ENCODE measurements at places on chromosomes 1 and 21.
A peak's percentile ranks its signal among the peaks of the same experiment; 100 is the strongest.

GRCh38 chr1:226529891-226530290, 18.7 kb upstream of the STUM start:
- DNase-seq: no peak

DNA sequence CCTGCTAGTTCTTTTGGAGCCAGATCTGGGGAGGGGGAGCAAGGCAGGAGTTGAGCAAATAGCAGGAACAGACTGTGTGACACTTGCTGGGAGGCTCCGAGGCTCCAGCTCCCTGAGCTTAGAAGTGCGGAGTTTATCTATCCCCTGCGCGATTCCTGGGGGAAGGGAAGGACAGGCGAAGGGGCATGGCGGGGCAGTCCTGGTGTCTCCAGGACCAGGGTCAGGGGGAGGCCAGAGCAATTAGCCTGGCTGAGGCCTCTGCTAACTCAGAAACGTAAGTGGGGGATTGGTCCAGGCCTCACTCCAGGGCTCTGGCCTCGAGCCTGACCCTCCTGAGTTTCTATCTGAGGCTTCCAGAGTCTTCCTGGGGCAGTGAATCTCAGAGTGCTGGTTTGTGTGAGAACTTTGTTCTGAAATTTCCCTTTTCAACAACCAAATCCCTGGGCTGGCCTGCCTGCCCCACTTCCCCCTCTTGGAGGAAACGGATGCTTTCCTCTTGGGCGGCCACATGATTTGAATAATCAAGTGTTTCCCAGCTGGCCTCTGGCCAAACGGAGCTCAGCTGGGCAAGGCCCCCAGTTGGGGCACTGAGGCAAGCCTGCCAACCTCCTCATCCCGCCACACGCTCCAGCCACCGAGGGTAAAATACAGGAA, 15.6 kb downstream of the ALPL start:
- DNase-seq: no peak

GRCh38 chr1:21157868-21158267, 18.8 kb downstream of the EIF4G3 start:
- DNase-seq: no peak

- no peak for DNase-seq
These were observed 201.8 kb downstream of the SIPA1L2 start for GRCh38 chr1:232428036-232428645.

- no peak for DNase-seq
These were observed 316.4 kb upstream of the ADGRL2 start for GRCh38 chr1:81484284-81484683.

GRCh38 chr1:232319072-232319471, 310.9 kb downstream of the SIPA1L2 start:
- DNase-seq: no peak

DNA sequence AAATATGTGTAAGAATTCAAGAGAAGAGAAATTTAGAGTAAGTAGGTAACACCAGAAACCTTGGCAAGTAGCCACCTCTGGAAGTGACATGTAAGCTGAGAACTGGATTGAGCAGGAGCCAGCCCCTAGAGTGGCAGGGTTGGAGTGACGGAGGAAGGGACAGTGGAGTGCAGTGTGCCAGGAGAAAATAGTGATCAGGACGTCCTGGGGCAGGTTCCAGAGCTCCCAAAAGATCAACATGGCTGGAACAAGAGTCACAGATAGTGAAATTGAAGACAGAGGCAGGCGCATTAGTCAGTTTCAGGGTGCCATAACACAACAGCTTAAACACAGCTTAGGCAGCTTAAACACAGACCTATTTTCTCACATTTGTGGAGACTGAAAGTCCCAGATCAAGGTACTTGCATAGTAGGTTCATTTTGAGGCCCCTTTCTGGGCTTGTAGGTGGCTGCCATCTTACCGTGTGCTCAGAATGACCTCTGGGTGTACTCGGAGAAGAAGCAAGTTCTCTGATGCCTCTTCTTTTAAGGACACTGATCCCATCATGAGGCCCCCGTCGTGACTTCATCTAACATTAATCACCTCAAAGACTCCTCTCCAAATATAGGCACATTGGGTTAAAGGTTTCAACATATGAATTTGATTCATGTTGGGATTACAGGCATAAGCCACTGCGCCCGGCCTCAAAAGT, 37.2 kb downstream of the GNPAT start:
- no peak for DNase-seq

DNA sequence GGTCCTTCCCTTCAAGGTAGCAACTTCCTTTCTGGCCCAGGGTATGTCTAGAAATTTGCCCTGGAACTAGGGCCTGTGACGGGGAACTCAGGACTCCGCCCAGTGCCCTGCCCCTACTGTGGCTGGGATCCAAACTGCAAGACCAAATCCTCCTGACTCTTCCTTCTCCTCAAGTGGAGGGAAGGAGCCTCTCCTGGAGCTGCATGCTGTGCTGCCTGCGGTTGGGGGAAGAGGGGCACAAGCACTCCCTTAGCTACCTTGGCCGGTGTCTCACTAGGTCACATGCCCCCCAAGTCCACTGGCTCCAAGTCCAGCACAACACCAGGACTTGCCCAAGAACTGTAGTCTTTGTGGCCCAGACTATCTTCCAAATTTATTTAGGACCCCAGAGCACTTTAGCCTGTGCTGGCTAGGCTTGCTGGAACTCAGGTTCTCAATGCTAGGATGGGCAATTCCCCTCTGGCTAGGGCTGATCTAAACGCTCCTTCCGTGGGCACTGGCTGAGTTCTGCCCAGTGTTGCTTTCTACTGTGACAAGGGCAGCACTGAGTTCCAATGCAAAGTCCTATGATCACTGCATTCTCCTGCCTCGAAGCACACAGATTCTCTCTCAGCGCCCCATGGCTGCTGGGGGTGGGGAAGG, 12.2 kb downstream of the ADSS2 start:
- no peak for DNase-seq

- no peak for DNase-seq
These were observed 94.5 kb downstream of the CD58 start for GRCh38 chr1:116476321-116476720.

GRCh38 chr1:147850737-147851136, 51.9 kb upstream of the GJA8 start:
- DNase-seq: no peak

GRCh38 chr1:161905269-161905884, 118.3 kb downstream of the OLFML2B start:
- peak; percentile 31 for DNase-seq

DNA sequence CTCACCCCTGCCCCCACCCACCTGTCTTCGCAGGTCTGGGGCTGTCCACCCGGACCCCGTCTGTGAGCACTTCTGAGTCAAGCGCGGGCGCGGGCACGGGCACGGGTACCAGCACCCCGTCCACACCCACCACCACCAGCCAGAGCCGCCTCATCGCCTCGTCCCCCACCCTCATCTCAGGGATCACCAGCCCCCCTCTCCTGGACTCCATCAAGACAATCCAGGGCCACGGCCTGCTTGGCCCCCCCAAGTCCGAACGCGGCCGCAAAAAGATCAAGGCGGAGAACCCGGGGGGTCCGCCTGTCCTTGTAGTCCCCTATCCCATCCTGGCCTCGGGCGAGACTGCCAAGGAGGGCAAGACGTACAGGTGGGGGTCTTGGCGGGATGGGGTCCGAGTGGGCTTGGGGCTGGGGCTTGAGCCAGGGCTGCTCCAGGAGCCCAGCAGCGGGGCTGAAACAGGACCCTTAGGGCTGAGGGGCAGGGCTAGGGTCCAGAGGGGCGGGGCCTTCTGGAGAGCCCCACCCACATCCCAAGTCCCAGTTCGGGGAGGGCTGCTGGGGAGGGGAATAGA, 23.9 kb downstream of the ZNF362 start:
- DNase-seq: no peak

DNA sequence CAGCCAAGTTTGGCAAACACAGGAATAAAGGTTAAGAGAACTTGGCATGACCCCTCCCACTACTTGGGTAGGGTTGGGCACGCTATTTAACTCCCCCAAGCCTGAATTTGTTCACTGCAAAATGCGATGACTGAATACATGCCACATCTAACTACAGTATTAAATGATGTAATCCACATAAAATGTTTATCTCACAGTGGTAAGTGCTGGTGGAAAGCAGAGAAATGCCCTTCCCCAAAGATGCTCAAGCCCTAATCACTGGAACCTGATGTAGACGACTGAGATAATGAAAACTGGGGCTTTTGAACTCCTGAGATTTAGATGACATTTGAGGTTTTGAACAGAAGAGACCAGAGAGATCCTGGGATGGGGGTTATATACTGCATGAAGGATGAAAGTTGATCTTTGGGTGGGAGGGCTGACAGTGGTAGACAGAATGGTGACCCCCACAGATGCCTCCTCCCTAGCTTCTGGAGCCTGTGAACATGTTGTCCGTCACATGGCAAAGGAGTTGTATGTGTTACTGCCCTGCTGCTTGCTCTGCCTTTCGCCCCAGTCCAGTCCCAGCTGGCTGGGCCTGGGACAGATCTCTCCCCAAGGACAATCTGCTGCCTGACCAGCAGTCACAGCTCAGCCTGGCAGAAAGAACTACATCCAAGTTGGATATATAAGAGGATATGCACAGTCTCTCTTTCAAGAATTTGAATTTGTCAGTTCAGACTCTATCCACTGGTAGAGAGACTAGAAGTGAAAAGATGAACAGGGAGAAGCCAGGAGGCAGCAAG, 120.9 kb downstream of the DAB1 start:
- DNase-seq: no peak

GRCh38 chr1:112319371-112320040, 76.5 kb upstream of the CTTNBP2NL start:
- no peak for DNase-seq

GRCh38 chr1:2544093-2544874, 11.9 kb upstream of the TNFRSF14 start:
- no peak for DNase-seq

DNA sequence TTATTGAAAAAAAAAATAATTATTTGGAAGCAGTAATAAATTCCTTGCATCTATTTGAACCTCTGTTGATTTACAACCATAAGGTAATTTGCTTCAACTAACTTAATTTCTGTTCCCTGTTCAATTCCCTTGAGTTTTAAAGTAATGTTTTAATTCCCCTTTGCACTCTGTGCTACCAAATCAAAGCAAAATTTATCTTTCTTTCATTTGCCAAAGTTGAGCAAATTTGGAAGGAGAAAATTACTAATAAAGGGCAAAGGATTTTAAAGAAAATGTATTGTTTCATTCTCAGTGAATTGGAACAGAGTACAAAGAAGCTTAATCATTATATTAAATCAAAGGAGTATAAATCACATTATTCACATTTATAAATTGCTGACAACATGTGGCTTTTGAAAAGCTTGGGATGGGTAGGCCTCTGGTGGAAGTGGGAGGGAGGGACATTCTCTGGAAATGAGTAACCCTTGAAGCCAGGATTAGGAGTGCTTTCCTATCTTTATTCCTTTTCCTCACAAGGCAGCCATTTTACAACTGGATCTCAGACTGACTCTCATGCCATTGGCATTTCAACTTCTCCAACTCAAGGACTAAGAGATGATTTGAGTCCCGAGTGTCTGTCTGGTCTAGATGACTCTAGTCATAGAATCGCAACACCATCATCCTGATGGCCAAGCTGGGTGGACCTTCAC, 331.6 kb upstream of the DUSP10 start:
- no peak for DNase-seq

- DNase-seq: no peak
These were observed 27.8 kb upstream of the NFIA start for GRCh38 chr1:61054601-61054993.

DNA sequence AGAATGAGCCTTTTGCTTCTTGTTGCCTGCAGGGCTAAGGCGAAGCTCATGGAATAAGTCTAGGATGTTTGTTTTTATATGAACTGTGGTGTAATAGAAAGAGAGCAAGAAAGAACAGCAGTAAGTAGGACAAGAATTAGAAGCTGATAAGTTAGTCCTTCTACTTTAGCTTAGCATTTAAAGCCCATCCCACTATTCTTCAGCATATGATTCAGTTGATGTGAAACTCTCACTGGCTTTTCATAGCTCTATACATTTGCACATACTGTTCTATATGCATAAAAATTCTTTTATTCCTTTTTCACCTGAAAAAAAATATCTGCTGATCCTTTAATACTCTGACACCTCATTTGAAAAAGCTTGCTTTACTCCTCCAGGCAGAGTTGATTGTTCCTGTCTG, 712.0 kb downstream of the USP25 start:
- no peak for DNase-seq

GRCh38 chr1:77283701-77284425, 2.0 kb downstream of the AK5 start:
- no peak for DNase-seq

- no peak for DNase-seq
These were observed 18.6 kb downstream of the FAM151A start for GRCh38 chr1:54604572-54605370.

- no peak for DNase-seq
These were observed 11.2 kb upstream of the SNAPIN start for GRCh38 chr1:153647346-153647714.

DNA sequence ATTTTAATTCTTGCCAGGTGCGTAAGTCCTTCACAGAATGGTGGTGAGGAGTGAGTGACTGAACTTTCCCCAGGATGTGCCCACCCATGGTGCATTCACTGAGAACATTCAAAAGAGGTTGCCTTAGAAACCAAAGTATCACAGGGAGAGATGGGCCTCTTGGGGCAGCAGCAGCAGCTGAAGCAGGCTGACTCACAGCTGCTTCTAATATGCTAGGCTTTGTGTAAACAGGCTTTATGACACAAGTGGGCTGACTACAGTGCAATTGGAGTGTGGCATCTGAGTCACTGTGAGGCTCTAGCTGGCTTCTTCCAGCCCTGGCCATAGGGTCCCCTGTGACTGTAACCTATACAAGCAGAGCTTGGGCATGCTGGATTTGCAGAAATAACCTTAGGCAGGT, 12.6 kb downstream of the PIGP start:
- DNase-seq: peak; percentile 82

DNA sequence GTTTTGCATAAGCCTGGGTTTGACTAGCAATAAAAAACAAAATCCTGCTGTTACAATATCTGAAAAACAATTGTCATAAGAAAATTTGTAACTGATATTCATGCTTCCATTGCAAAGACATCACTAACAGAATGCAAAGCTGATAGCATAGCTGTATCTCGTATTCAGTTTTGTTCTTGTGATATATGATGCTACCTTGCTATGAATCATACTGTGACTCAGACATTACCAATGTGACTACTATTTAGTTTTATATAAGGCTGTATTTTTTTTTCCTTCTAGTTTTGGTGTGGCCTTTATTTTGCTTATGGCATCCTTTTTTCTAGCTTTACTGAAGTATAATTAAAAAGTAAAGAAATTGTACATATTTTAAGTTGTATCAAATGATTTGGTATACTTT, 1381.8 kb downstream of the MRPL39 start:
- no peak for DNase-seq

DNA sequence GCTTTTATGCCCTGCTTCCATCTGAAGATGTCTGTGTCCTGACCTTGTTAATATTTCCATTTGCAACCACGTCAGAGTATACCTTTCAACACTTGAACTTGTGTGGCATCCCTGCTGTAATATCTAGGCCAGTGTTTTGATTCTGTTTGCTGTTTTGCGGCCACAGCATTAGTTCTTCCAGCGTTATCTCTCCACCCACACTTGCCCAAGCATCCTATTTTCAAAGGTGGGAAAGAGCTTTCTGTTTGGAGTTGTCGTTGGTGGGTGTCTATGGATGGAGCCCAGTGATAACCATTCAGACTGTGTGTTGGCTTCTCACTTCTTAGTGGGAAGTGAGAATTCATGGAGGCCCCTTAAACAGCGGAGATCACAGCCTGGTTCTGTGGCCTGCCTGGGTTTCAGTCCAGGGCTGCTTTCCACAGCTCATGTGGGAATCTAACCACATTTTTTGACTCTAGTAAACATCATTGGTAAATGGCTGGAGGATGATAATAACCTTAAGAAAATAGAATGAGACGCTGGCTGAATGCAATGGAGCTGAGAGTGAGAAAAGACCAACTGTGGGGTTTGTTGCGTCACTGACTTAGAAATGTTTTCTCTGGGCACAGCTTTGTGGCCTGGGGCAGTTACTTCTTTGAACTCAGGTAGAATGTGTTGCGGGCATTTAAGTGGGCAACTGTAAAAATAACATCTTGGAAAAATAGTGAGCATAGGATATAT, 7.6 kb downstream of the TENT5C start:
- DNase-seq: no peak

All from HCT116 (cell line).